ENCODE measurements at places on chromosomes 11 and 22.
A peak's percentile ranks its signal among the peaks of the same experiment; 100 is the strongest.

- DNase-seq = no peak
These were observed 474.3 kb downstream of the METTL15 start for GRCh38 chr11:28582506-28582905.

- no peak for DNase-seq
These were observed 1.4 kb downstream of the PRR14L start for GRCh38 chr22:31748490-31748889.

- DNase-seq = no peak
These were observed 306.8 kb downstream of the CADM1 start for GRCh38 chr11:115197433-115197832.

DNA sequence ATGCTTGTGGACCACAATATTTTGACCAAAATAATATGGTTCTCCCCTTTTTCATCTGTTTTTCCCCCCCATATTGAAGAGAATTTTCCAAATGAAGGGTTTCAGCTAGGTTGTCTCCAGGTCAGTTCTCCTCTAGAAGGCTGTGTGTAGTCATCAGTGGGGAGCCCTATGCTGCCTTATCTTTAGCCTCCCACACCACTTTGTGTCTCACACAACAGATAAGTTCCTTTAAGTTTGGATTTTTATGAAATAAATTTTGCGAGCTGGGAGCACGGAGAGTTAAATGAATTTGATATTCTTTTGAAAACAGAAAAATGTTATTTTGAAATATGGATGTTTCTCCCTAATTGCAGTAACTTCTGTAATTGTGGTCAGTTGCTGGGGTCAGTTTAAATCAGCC, 28.9 kb downstream of the PAX6 start:
- DNase-seq = no peak

- peak; percentile 64 for DNase-seq
These were observed 31.9 kb downstream of the FLI1 start for GRCh38 chr11:128725630-128726319.

GRCh38 chr11:11580012-11580411, 41.8 kb downstream of the GALNT18 start:
- DNase-seq = no peak

GRCh38 chr22:44521326-44522074, 23.5 kb upstream of the RTL6 start:
- DNase-seq = no peak

- DNase-seq = peak; percentile 42
These were observed 2.5 kb downstream of the CPT1A start for GRCh38 chr11:68839054-68839865.

- DNase-seq = no peak
These were observed 114.7 kb downstream of the BUD13 start for GRCh38 chr11:116657842-116658825.

GRCh38 chr22:46963672-46964545, 201.5 kb downstream of the TBC1D22A start:
- no peak for DNase-seq

- DNase-seq = no peak
These were observed 18.5 kb downstream of the CABP7 start for GRCh38 chr22:29738118-29738815.

GRCh38 chr11:130553306-130553705, 104.9 kb downstream of the ADAMTS15 start:
- no peak for DNase-seq

- DNase-seq = no peak
These were observed 5.0 kb upstream of the APOL5 start for GRCh38 chr22:35712672-35713071.

GRCh38 chr11:36598051-36598450, at the start of gene RAG2:
RAG2 (minus strand) TSS chr11:36598236; CDS start chr11:36594168, 4,068 bp downstream.
- DNase-seq = no peak

- DNase-seq = no peak
These were observed 8.0 kb upstream of the FIBIN start for GRCh38 chr11:26985943-26986342.

GRCh38 chr22:41308054-41308453, 6.7 kb downstream of the ZC3H7B start:
- DNase-seq = no peak

- DNase-seq = no peak
These were observed 4.7 kb downstream of the HARBI1 start for GRCh38 chr11:46612326-46612725.

GRCh38 chr11:22879630-22880029, 19.4 kb upstream of the CCDC179 start:
- DNase-seq = no peak

DNA sequence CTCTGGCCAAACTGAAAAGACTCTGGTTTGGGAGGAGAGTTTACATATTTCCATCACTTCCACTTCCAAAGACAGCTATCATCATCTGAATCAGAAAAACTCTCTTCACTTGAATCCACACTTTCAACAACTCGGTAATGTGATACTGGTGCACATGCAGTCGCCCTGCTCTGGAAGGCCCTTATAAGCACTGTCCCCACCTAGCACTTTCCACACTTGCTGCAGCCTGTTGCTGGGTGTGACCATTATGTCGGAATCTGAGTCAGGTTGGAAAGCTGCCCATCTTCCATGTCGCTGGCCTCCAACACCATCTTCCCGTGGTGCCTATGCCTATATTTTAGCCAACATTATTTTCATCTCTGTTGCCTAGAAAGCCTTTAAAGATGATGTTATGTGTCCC, 1.1 kb upstream of the OR10A5 start:
- DNase-seq = no peak
